ENCODE measurements at places on chromosomes 16 and 17. TPM values are rescaled to one million over a fixed set of nuclear protein-coding genes. Genes with fewer than 3 reads are reported as not detected.
A peak's percentile ranks its signal among the peaks of the same experiment; 100 is the strongest.

Gene CLEC18B
- not detected for total RNA-seq

Gene C17orf78
- not detected for total RNA-seq

Gene TOX3
- total RNA-seq, result 0.86 TPM

DNA sequence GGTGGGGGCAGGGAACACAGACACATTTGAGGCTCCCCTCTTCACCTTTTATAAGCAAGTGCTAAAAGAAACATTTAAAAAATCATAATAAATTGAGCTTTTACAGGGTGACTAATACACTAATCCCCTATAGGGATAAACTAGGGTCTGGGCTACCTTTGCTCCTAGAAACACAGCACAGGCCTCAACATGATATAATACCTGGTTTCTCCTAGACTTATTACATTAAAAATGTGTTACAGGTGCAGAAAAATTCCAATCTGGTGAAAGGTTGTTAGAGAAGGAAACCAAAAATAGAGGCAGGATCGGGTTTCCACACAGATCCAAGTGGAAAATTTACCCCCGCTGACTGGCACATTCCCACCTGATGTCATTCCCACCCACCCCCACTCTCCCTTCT, 124.7 kb upstream of the NOG start:
- H3K36me3 ChIP-seq, result no peaks in the 10 kb centered on the region
- H3K4me1 ChIP-seq, result no peaks in the 10 kb centered on the region
- H3K27ac ChIP-seq, result no peak overlapping the region

DNA sequence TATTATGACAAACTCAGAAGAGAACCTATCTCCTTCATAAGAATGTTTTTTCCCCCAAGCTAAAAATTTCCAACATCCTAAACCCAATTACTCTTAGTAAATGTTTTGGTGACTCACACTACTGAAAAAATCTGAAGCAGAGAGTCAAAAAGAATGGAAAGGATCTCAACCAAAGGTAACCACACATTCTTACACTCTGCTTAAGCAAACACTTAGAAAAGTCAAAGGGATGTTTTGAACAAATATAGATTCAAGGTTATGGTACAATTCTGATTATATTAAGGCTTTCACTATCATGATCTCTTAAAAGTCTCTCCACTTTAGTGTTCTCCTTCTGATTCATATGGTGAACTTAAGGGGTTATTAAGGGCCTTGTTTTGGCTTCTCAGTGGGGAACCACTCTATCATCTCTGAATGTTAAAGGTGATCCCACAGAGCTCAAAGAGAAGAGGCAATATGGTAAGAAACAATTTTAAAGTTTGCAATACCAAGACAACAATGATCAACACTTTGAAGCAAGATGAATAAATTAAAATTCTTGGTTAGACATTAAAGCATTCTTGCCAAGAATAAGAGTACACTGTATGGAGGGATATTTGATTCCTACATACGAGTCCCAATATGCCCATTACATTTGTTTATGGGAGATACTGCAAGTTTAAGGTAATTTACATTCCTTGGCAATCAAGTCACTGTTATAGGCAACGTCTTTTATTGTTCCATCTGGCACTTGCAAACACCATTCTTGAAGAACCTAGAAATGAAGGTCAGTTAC, 69.2 kb downstream of the CDC27 start:
- H3K4me1 ChIP-seq, result peaks cover 31% of the 10 kb centered on the region
- no peak overlapping the region for H3K4me3 ChIP-seq
- H3K27ac ChIP-seq, result peak overlapping the region; percentile 76
- H3K27me3 ChIP-seq, result no peaks in the 10 kb centered on the region
- H3K36me3 ChIP-seq, result peaks cover 39% of the 10 kb centered on the region
- no peak for DNase-seq

DNA sequence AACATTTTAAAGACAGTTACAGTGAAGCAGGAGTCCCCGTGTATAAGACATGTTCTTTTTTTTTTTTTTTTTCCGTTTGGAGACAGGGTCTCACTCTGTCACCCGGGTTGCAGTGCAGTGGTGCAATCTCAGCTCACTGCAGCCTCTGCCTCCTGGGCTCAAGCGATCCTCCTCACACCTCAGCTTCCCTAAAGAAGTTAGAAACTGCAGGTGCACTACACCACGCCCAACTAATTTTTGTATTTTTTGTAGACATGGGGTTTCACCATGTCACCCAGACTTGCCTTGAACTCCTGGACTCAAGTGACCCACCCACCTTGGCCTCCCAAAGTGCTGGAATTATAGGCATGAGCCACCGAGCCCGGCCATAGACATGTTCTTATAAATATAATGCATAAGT, 3.0 kb downstream of the EVI2B start:
- no peak for DNase-seq
- H3K4me1 ChIP-seq, result peaks cover 11% of the 10 kb centered on the region
- H3K4me3 ChIP-seq, result no peak overlapping the region
- peaks cover 10% of the 10 kb centered on the region for H3K36me3 ChIP-seq
- no peak overlapping the region for H3K27ac ChIP-seq

DNA sequence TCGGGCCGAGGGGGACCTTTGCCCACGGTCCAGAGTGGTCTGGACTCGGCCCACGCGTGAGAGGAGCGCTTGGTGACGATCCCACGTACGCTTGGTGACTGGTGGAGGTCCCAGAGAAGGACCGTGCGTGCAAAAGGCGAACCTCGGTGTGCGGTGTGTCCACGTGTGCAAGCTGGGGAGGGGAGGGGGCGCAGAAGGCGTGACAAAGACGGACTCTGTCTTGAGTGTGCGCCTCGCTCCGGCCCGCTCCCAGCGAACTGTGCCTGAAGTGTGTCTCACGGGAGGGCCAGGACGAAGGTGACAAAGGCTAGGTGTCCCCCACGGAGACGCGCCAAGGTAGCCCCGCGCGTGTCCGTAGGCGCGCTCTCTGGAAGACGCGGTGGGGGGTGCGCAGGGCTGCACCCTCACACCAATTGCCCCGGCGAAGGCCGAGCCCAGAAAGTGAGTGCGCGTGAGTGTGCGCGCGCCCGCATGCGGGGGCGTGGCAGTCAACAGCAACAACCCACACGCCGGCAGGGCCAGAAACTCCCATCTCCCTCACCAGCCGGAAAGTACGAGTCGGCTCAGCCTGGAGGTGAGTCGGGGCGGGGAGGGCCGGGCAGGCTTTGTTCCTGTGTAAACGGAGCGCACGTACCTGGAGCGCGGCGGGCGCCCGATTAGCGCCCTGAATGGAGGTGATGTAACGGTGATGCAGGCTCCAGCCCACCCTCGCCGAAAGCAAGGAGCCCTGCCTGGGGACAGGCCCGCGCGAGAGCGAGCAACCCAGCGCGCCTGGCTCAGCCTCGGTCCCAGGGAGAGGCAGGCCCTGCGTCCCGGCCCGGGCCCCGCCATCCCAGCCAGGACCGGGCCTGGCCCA, at the start of gene GPRC5C:
Gene GPRC5C, plus strand, starts transcription at position 521 of the 856 bp plus-strand sequence. CDS start 7,689 bp downstream, outside the sequence.
- peak within 1 kb of the TSS; percentile 79 for H3K4me3 ChIP-seq
- H3K4me1 ChIP-seq, result peaks cover 48% of the 10 kb centered on the region

GRCh38 chr16:48531011-48531962, 78.7 kb downstream of the N4BP1 start:
- no peak for DNase-seq
- peak overlapping the region; percentile 29 for H3K4me3 ChIP-seq
- peaks cover 47% of the 10 kb centered on the region for H3K4me1 ChIP-seq
- no peaks in the 10 kb centered on the region for H3K27me3 ChIP-seq
- no peaks in the 10 kb centered on the region for H3K36me3 ChIP-seq

DNA sequence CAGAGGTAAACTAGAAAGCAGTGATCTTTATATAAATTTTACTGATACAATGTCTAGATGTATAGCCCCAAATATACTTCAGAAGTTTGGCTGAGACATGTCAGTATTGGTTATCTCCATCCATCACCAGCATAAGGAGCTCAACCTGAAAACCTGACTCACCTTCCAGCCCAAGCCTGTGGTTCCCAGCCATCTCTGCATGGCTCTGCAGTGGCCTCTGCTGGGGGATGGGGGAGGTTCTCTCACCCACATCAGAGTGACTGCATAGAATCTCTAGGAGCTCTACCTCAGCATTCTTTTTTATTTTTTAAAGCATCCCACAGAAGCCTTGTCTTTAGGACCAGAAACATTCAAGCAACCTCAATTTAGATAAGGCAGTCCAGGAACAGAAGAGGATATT, 27.3 kb downstream of the USP7 start:
- DNase-seq, result no peak
- H3K4me3 ChIP-seq, result no peak overlapping the region

- peaks cover 18% of the 10 kb centered on the region for H3K27me3 ChIP-seq
- no peak overlapping the region for H3K27ac ChIP-seq
- H3K36me3 ChIP-seq, result no peaks in the 10 kb centered on the region
- no peak for DNase-seq
These were observed 970 bp downstream of the PRSS36 start for GRCh38 chr16:31148896-31149295.

GRCh38 chr17:78329263-78330059, 30.4 kb downstream of the SOCS3 start:
- H3K27me3 ChIP-seq, result no peaks in the 10 kb centered on the region
- H3K36me3 ChIP-seq, result no peaks in the 10 kb centered on the region
- no peak for DNase-seq
- no peak overlapping the region for H3K4me3 ChIP-seq
- peaks cover 46% of the 10 kb centered on the region for H3K4me1 ChIP-seq
- peak overlapping the region; percentile 83 for H3K27ac ChIP-seq

All from osteocyte (in vitro differentiated cells).